ENCODE measurements at places on chromosomes 6 and 20. TPM values are rescaled to one million over a fixed set of nuclear protein-coding genes. Genes with fewer than 3 reads are reported as not detected.

- H3K4me3 ChIP-seq, result no peak overlapping the region
- peaks cover 3% of the 10 kb centered on the region for H3K27me3 ChIP-seq
- no peak for DNase-seq
- H3K4me1 ChIP-seq, result peaks cover 8% of the 10 kb centered on the region
- no peaks in the 10 kb centered on the region for H3K36me3 ChIP-seq
Observed at GRCh38 chr6:41704656-41705310, 30.6 kb downstream of the TFEB start.

DNA sequence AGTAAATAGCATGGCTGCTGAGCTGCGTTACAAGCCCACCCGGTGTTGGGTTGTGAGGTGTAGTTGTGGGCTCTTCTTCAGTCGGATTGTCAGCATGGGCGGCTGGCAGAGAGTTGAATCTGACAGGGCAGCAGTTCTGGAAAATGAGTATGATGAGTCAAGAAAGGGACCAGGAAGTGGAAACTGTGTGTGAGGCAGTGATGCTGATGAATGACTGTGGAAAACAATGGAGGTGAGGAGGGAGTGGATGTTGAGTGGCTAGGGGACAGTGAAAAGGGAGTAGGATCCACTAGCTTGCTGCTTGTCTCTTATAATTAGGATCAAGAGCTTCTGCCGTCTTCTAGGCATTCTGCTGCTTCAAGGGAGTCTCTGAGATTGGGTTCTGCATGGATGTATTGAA, 154.3 kb downstream of the ESR1 start:
- DNase-seq, result no peak
- H3K27ac ChIP-seq, result no peak overlapping the region
- no peaks in the 10 kb centered on the region for H3K36me3 ChIP-seq

GRCh38 chr6:92473056-92473455, 946.3 kb downstream of the EPHA7 start:
- no peak for DNase-seq
- H3K27me3 ChIP-seq, result no peaks in the 10 kb centered on the region
- no peak overlapping the region for H3K4me3 ChIP-seq
- no peak overlapping the region for H3K27ac ChIP-seq

DNA sequence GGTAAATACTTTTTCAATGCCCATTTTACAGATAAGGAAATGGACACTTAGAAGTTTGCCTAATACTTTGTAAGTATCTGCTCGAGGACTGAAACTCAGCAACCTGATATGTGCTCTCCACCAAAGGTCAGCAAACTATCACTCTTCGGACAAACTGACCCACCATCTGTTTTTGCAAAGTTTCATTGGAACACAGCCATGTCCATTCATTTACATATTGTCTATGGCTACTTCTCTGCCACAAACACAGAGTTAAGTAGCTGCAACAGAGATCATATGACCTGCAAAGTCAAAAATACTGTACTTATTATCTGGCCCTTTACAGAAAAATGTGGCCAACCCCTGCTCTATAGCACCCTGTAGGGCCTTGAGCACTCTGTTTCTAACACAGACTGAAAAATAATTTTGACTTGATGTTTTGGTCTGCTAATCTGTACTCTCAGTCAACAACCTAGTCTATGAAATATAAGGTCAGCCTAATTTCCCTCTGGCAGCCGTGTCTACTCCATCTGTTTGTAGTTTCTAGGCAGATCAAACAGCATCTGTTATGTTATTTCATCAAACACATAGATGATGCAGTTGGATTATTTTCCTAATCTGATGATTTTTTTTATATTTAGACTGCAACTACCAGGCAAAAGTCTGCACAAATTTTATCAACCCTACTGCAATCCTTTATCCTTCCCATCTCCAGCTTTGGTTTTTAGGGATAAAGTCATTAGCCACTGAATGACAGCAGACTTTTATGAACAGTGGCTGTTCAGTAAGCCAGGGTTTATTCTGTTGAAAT, 41.4 kb upstream of the BEND6 start:
- H3K36me3 ChIP-seq, result no peaks in the 10 kb centered on the region
- H3K4me3 ChIP-seq, result no peak overlapping the region
- H3K4me1 ChIP-seq, result peaks cover 24% of the 10 kb centered on the region
- peak; percentile 41 for DNase-seq

DNA sequence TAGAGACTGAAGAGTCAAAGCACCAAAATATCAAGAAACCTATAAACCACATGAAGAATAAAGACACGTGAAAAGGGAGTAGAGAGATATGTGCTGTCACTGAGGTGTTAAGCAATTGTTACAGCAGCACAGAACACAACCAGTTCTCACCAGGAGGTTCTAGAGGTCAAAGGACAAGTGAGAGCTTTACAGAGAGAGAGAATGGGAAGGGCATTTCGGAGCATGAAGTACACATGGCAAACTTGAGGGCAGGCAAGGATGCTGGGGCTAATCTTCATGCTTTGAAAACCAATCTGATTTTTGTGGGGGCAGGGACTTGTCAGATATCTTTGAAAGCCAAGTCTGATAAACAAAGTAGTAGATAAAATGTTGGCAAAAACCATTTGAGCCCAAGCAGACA, 142.3 kb upstream of the NRSN1 start:
- DNase-seq, result no peak
- no peak overlapping the region for H3K27ac ChIP-seq
- H3K4me3 ChIP-seq, result no peak overlapping the region
- no peaks in the 10 kb centered on the region for H3K4me1 ChIP-seq
- no peaks in the 10 kb centered on the region for H3K36me3 ChIP-seq
- H3K27me3 ChIP-seq, result no peaks in the 10 kb centered on the region

GRCh38 chr20:16415071-16416053, 157.9 kb downstream of the KIF16B start:
- DNase-seq, result no peak
- H3K27ac ChIP-seq, result no peak overlapping the region

- no peak overlapping the region for H3K27ac ChIP-seq
- no peaks in the 10 kb centered on the region for H3K36me3 ChIP-seq
- no peaks in the 10 kb centered on the region for H3K27me3 ChIP-seq
- DNase-seq, result no peak
- H3K4me1 ChIP-seq, result no peaks in the 10 kb centered on the region
- no peak overlapping the region for H3K4me3 ChIP-seq
Observed at GRCh38 chr6:135261872-135262725, 81.0 kb downstream of the MYB start.

DNA sequence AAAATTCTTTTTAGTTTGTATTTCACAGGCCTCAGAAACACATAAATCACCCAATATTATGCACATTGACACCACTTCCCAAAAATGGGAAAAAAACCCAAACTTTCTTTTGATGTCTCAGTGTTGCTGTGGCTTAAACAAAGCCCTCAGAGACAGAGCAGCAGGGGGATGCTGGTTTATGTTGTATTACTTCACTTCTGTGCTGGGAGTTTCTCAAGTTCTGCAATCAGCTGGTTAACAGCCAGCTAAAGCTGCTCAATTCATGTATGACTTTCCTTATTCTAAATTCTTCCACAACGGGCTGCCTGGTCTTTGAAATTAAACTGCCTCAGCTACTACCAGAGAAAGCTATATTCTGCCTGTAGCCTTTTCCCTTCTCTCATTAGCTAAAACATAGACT, 5.6 kb downstream of the FILIP1 start:
- H3K27me3 ChIP-seq, result no peaks in the 10 kb centered on the region
- no peaks in the 10 kb centered on the region for H3K36me3 ChIP-seq
- DNase-seq, result peak; percentile 23
- H3K27ac ChIP-seq, result no peak overlapping the region
- no peaks in the 10 kb centered on the region for H3K4me1 ChIP-seq

- no peaks in the 10 kb centered on the region for H3K4me1 ChIP-seq
- H3K27ac ChIP-seq, result no peak overlapping the region
- H3K27me3 ChIP-seq, result no peaks in the 10 kb centered on the region
- no peak for DNase-seq
- H3K36me3 ChIP-seq, result no peaks in the 10 kb centered on the region
- no peak overlapping the region for H3K4me3 ChIP-seq
Observed at GRCh38 chr6:68087399-68088133, 547.5 kb upstream of the ADGRB3 start.

DNA sequence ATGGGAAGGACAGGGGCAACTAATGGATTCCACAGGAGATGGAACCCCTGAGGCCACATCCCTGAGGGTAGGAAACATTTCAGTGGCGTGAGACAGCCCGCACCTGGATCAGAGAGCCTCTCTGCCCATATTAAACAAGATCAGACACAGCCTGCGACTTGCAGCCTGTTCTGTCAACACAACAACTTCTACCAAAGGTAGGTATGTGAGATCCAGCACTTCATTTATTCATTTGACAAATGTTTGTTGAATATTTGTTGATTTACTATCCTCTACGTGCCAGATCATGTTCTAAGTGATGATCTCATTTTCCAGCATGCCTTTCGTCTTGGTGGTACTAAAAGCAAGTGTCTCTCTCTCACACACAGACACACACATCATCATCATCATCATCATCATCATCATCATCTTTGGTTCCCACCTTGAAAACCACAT, 43.2 kb upstream of the NT5E start:
- DNase-seq, result no peak
- no peak overlapping the region for H3K4me3 ChIP-seq
- H3K4me1 ChIP-seq, result peaks cover 25% of the 10 kb centered on the region
- H3K27me3 ChIP-seq, result no peaks in the 10 kb centered on the region
- peak overlapping the region; percentile 9 for H3K27ac ChIP-seq
- no peaks in the 10 kb centered on the region for H3K36me3 ChIP-seq

The BHLHE23 gene
- polyA plus RNA-seq, result not detected

The GJA10 gene
- not detected for polyA plus RNA-seq

The MROH8 gene
- polyA plus RNA-seq, result 2.9 TPM

The BYSL gene
- 19.7 TPM for polyA plus RNA-seq

The CD24 gene
- 0.19 TPM for polyA plus RNA-seq

The FLRT3 gene
- 10.8 TPM for polyA plus RNA-seq

The GPX5 gene
- polyA plus RNA-seq, result not detected

Measured in fibroblast of lung (primary cell).